ENCODE measurements at places on chromosomes 1 and 21.

- no peak for DNase-seq
Measured at GRCh38 chr1:224500796-224501195, 66.2 kb upstream of the WDR26 start.

- no peak for DNase-seq
Measured at GRCh38 chr1:192839162-192840066, 30.6 kb downstream of the RGS2 start.

GRCh38 chr1:201269900-201270410 lies 13.4 kb upstream of the PKP1 start:
- DNase-seq: no peak

DNA sequence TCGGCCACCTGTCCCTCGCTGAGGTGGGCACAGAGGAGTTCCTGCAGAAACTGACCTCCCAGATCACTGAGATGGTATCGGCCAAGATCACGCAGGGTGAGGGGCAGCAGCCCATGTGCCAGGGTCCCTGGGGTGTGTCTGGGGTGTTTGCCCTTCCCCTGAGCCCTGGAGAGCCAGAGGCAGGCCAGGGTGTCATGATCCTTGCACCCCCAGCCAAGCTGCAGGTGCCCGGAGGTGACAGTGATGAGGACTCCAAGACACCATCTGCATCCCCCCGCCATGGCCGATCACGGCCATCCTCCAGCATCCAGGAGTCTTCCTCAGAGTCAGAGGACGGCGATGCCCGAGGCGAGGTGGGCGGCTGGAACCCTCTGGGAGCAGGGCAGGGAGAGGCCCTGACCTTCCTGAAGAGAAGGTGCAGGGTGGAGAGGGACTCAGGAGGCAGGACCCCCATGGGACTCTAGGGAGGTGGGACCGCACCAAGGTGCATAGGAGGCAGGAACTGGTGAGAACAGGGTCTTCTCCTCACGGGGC lies 69.5 kb downstream of the TRIM11 start:
- no peak for DNase-seq

GRCh38 chr1:159071970-159072582 lies 4.5 kb downstream of the AIM2 start:
- DNase-seq: peak; percentile 13

DNA sequence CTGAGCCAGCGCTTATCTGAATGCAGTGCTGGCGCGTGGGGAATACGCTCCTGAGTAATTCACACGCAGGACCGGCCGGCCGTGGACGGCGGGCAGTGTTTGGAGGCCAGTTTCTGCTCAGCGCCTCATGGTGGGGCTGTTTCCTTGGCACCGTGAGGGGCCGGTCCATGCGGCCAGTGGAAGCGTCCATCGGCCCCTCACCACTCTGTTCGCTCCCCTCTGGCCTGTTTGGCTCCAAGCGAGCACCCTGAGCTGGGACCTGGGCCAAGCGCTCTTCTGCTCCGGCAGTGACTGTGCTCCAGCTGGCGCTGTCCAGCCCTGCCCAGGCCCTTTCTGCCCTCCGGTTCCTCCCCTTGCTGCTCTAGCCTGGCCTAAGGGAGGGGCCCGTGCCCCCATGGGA lies 16.3 kb upstream of the PLCH2 start:
- no peak for DNase-seq

GRCh38 chr1:47839433-47839760 lies 157.8 kb downstream of the TRABD2B start:
- no peak for DNase-seq

GRCh38 chr1:165910764-165911421 lies 83.5 kb downstream of the UCK2 start:
- no peak for DNase-seq

DNA sequence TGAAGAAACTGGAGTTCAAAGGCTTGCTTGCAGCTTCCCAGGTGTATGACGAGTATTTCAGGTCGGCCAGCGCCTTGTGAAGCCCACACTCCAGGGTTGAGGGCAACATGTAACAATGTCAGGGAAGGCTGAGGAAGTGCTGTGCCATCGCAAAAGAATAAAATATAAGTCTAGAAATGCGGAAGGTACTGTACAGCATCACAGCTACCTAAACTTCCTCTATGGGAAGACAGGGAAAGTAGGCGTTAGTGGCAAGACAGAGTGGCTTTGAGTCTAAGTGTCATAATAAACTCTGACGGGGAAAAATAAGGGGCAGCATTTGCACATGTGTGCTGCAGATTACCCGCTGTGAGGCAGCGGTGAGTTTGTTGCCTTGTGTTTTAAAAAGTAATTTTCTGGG lies 28.9 kb downstream of the DOP1B start:
- no peak for DNase-seq

- no peak for DNase-seq
Measured at GRCh38 chr1:86504895-86505563, 36.3 kb downstream of the CLCA1 start.
